ENCODE measurements at places on chromosomes 1 and 21.
A peak's percentile ranks its signal among the peaks of the same experiment; 100 is the strongest.

DNA sequence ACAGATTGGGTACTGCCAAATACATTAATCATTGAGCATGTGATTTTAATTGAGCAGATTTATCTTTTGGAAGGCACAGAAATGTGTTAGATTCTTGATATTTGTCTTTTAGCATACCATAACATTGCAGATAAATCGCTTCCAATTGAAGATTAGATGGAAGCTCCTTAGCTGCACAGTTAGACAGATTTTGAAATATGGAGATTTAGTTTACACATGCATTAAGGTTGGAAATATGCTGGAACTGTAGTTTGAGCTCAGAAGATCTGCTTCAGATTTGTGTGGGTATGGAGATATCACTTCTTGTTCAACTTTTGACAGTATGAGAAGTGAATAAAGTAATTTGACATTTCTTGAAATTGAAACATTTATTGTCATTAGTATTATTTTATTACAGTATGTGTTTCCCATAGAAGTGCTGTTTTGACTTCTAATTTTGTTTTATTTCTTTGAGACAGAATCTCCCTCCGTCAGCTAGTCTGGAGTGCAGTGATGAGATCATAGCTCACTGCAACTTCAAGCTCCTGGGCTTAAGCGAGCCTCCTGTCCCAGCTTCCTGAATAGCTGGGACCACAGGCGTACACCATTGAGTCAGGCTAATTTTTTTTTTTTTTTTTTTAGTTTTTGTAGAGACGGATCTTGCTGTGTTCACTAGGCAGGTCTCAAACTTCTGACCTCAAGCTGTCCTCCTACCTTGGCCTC, 29.1 kb downstream of the THRAP3 start:
- DNase-seq = no peak

- no peak for DNase-seq
These were observed 187.1 kb upstream of the CACYBP start for GRCh38 chr1:174812656-174813055.

DNA sequence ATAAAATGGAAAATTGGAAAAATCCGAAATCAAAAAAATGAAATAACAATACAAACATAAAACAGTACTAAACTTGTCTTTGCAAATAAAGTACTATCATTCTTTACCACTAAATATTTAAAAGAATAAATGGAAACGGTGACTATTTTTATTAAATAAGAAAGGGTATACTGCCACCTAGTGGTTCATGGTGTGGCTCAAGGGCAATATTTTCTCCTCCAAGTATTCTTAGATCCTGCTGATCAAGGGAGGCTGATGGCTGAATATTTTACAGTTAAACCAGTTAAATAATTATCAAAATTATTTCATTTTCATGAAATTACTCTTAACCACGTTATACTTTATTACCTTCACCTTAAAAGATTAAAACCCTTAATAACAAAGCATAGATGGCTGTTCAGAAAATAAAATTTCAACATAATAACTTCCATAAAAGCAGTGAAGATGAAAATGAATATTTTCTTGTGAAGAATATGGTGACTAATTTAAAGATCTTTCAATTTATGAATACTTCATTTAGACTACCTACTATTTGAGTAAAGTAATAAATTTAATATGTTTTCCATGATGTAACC, 1793.9 kb downstream of the NCAM2 start:
- DNase-seq = peak; percentile 20

DNA sequence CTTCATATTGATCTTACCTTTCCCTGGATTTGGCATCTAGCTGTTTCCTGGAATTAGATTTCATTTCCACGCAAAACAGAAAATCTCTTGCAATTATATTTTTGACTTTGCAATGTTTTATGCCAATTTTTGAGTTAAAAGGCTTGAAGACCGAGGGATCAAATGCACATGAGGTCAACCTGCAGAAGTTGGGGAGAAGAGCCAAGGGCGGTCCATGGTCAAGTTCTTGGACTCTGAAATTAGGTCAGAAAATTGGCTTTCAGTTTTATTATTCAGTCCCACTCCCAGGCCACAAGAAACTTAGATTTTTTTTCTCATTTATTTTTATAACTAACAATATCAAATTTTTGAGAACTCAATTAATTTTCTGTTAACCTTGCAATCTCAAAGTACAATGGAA, 499.1 kb upstream of the USP24 start:
- DNase-seq = no peak

DNA sequence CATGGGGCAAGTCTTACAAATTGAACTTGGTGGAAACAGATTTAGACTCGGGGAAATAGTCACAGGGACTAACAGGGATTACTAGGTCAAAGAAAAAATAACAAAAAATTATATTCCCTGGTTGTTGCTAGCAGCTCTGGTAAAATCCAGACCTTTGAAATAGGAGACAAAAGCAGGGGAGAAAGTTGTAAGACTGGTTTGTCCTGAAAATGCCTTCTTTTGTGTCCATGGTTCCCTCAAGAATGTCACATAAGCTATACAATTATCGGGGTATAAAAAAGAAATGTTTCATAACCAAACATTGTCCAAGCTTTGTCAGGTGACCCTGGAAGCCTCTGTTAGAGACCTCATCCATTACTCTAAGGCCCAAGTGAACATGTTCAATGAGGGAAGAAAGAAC, 33.1 kb downstream of the KIAA0319L start:
- no peak for DNase-seq

DNA sequence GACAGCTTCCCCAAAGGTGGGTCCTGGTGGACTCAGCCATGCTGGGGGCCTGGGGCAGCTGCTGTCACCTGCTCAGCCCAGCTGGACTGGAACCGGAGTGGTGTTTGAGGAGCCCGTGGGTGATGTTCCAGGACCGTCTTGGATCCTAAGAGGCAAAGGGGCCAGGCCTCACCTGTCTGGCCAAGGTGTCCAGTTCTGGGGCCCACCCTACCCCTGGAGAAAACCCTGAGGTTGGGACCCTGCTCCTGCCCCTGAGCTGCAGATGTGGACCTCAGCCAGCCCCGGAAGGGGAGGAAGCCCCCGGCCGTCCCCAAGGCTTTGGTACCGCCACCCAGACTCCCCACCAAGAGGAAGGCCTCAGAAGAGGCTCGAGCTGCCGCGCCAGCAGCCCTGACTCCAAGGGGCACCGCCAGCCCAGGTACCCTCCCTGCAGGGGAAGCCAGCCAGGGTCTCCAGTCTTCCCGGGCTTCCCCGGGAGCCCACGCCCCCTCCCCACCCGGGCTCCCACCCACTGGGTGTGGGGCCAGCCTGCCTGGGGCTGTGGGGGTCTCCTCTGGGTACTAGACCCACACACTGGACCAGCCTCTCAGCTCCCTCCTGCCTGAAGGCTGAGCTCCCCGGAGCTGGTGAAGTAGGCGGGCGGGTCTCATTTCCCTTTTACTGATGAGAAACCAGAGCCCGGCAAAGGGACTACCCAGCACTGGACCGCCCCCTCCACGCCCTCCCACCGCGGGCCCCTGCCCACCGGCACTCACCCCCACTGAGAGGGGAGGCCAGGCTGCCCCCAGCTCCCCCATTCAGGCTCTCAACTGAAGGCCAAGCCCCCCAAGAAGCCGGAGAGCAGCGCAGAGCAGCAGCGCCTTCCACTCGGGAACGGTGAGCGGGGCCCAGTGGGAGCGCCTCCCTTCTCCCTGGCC, 1.3 kb downstream of the AIRE start:
- DNase-seq = no peak

DNA sequence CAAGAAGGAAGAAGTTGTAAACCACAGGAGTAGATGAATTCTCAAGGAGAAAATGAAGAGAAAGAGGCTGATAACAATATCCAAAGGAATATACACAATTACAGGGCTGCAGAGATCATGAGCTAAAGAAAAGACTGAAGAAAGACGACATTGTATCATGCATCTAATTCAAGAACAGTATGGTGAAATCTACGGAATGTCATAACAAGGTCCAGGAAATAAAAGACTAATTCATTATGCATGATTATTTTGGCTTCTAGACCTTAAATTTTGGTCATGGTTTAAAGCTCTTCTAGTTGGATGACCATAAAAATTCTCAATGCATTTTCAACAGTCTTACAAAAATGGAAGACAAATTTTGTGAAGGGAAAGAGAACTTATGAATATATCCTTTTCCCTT, 71.7 kb downstream of the SH3GLB1 start:
- no peak for DNase-seq

DNA sequence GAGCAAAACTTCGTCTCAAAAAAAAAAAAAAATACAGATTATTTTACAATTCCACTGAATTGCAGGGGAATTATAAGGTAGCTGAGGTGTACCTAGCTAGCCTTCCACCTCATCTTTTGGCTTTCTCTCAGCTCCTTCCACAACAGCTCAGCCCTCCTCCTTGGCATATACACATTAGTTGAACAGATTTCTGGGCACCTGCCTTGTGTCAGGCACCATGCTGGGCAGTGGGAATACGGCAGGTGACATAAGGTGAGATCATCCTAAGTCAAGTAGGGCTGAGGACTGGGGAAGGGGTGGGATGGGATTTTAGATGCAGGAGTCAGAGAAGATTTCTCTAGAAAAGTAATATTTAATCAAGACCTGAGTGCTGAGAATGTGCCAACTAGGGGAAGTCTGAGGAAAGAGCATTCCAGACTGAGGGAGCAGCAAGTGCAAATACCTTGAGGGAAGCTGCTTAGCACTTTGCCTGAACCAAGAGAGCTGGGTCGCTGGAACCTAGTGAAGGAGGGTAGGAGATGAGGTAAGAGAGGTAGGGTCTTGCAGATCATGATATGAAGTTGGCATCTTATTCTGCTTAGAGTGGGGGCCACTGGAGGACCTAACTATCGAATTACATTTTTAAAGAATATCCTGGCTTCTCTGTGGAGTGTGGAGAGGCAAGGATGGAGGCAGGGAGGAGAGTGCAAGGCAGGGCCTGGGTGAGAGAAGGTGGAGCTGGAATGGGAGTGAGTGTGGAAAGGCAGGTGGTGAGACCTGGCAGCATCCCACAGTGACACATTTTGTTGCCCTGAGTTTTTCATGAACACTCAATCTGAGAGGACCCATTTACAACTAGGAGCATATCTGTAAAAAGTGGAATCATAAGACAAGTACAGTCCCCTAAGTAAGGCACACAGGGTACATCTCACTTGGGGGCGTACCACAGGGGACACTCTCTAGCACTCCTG, 28.2 kb downstream of the LAMC2 start:
- DNase-seq = no peak

DNA sequence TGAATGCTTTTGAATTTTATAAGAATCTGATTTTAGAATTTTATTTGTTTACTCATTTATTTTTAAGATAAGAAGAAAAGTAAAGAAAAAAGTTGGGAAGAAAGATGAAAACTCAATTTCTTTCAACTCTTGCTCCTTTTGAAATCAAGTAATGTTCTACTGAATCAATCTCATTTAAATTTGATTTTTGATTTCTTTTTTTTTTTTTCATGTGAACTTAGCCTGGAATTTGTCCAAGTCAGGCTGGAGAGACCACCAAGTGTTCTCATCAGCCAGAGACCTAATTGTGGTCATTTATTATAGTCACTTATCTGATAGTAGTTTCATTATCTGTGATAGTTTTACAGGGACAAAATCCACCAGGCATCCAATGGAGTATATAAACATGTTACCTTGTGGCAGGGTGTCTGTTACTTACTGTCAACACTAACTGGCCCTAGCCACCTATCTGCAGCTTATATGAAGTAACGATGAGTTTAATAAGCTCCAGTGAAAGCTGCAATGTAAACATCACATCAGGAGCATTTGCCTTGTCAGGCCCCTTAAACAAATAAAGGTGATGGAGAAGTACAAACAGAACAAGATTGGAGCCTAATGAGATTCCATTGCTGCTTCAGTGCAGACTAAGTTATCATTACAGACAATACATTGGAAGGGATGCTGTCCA, 39.2 kb downstream of the HLX start:
- DNase-seq = no peak

DNA sequence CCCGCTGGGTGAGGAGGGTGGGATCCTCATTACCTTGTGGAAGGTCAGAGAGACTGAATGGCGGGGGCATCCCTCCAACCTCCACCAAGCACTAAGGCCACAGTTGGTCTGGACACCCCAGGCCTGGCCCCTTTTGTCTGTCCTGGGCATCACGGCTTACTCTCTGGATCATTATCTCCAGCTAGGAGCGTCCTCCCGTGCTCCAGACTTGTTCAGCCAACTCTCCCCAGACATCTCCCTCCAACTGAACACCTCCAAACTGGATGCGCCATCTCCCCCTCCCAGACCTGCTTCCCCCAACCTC, 7.3 kb upstream of the GJB5 start:
- no peak for DNase-seq

DNA sequence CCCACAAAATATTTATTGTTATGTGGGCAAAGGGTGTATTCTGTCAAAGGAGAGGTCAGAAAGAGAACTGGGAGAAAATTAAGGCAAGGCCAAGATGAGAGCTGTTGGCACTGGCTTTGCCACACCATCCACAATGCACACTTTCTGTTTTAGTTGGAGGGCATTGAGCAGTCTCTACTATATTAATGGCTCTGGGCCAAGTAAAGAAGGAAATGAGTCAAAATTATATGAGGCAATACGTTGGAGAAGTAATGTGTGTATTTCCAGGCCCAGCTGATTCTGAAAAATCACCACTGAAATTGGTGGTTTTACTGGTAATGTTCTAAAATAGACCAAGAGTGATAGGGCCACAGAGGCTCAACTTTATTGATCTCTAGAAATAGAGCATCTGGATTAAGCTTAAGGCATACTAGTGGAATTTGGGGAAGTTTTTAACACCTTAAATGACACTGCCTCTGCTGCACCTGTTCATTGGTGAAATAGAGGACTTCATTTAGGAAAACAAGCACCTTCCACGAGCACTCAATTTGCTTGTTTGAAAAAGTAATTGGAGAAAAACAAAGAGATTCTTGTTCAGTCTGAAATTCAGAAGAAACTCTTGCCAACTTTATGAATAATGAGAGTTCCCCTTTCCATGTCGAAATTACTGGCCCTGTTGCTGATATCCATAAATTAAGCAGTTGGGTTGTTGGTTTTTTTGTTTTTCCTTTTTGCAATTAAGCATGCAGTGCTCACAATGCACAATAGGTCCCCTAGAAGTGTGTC, 424.9 kb downstream of the ADGRL2 start:
- DNase-seq = peak; percentile 17

- no peak for DNase-seq
These were observed 40.4 kb downstream of the NKAIN1 start for GRCh38 chr1:31199236-31199790.

DNA sequence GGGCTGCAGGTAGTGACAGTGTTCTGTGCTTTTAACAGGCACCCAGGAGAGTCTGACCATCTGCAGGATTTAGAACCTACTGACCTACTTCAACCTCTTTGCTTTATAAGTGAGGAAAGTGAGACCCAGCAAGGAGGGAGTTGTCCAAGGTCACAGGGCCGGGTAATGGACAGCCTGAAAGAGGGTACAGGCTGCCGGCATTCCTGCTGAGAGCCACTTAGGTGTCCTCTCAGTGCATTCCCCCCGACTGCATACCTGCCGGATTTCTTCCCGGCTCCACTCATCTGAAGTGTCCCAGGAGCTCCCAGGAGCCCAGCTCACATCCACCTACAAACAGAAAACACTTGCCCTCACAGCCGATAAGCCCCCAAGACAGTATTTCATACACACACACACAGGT, 13.9 kb downstream of the PHLDA3 start:
- no peak for DNase-seq

All from urothelium cell line (cell line).